Activated CD8-positive, alpha-beta memory T cell treated with anti-CD3 and anti-CD28 coated beads, Interleukin-2, amount 50 U/mL, for 4 hours (primary cell): ENCODE measurements at places on chromosomes 2 and 18.

DNA sequence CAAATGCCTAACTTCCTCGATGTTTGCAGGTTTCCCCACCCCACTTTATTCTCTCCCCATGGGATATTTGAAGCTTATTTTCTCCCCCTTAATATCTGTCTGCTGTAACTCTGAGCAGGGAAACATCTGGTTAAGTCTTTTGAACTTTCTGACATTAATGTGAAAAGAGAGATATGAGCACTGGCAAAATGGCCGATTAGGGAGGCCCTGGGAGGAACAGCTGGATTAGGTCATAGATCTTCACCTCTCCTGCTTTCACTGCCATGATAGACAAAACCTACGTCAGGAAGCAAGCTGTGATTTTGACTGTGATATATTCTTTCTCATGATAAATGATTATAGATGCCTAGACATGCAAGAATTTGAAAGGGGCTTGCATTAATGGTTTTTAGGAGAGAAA is 43.6 kb downstream of the LYPD6B start:
- DNase-seq, result no peak

- DNase-seq, result no peak
These were observed 20.4 kb downstream of the GDF7 start for GRCh38 chr2:20687260-20687832.

DNA sequence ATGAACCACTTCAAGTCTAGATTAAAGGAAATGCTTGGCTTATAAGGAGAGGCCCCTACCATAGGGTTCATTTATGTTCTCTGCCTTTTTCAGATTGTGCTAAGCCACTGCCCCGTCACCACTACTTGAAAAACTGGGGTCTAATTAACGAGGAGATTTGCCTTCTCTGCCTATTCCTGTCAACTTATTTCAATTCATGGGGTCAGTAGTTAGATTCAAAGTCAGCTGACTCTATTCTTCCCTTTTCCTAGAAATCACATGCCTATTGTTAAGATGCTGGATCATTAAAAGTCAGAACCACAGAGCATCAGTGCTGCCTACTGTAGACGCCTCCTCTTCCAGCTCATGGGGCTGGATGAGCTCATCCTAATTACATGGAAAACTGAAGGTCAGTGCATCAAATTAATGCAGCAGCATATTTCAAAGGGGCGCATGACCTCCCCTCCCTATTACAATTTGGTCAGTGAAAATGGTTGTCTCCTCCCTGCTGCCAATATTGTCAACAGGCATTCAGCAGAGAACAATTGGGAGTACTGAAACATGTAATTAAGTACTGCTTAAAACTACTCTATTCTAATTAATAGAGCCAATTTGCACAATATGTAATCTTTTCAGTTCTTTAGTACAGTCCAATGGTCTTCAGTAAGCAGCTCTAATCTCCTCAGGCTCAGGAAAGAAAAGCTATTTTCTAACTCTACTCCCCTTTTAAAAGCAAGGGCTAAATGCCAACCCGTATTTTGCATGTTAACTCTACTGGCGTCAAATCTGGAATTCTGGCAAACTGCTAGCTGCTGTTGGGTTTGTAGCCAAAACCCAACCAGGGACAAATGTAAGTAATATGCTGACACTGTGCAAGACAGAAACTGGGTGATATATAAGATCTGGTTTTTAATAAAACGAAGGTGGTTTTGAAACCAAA is 117.4 kb upstream of the ITGB6 start:
- no peak for DNase-seq

DNA sequence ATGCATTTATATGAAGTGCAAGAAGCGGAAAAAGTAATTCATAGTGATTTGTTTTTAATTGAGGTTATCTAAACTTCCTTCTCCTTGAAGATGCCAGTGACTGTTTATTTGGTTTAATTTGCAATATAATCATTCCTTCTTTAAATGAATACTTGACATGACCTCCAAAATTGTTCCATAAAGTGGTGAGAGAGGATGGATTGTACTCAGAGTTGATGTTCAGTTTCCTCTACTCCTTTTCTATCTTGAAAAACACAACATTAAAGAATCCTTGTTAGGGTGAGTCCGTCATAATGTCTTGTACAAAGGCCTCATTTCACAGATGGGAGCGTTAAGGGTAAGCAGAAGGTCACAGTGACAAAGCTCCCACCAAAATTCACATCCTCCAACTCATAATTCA is 756.1 kb upstream of the KLHL29 start:
- no peak for DNase-seq

GRCh38 chr2:101559551-101559950 is 84.6 kb upstream of the RFX8 start:
- no peak for DNase-seq

DNA sequence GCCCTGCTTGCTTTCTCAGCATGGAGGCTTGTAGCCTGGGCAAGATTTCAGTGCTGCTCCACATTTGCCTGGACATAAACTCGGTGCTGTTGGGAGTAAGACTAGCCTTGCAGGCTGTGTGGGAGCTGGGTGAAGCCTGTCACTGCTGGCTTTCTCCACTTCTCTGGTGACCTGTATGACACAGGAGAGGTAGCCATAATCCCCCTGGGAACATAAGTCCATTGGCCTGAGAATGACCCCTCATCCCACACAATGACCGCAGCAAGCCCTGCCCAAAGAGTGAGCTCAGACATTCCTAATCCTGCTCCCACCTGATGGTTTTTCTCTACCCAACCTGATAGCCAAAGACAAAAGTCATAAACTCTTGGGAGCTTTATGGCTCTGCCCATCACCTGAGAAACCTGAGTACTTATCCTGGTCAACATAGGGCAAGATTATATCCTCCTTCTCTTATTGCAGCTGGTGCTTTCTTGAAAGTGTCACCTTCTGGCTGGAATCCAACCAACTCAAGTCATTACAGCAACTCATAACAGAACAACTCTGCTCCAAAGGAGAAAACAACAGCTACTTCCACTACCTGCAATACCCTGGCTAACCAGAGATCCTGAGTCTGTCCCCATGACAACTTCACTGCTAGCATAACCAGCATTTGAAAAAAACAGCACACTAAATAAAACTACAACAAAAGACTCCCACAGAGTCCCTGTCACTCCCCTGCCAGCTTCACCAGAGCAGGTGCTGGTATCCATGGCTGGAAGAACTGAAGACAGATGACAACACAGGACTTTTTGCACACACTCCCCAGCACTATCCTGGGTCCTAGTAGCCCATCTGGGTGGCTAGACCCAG is 834.4 kb upstream of the DDX18 start:
- no peak for DNase-seq

DNA sequence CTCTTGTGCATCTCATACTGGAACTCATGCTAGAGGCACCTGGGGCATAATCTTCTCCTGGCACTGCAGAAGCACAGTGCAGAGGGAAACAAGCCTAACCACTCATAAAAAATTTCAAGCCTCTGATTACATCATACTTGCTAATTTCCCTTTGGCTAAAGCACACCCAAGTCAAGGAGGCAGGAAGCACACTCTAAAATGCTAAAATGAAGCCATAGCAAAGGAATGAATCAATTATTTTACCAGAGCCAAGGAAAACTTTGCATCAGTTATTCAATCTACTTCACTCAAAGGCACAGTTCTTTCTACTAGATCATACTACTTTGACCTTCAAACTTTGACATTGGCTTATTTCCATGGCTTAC is 79.6 kb upstream of the SPOPL start:
- DNase-seq, result no peak

- no peak for DNase-seq
These were observed 68.5 kb downstream of the ETAA1 start for GRCh38 chr2:67465623-67466022.

GRCh38 chr2:68698567-68699377 is 35.8 kb upstream of the ARHGAP25 start:
- DNase-seq, result no peak

DNA sequence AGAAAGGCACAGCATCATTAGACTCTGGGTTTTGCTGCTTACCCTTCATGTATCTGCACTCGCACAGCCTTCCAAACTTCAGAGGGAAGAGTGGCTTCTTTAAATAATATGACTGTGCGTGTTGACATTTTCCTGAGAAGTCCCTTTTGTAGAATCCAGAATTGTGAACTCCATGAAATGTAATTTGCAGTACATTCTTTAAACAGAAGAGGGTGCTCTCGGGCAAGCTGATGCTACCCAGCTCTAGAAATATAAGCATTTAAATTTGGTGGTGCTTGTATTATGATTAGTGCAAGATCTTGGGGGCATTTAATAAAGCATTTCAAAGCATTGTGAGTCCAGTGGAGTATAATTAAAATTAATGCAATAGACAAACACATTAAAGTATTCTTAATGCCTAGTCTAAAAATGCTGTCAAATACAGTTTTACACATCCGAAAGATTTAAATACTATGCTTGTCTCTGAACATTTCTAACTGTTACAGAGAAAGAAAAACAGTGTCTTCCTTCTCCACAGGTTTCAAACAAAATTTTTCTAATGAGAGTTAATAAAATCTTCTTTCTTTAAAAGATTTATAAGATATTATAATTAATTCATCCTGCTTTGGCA is 17.3 kb upstream of the GTF2A1L start:
- DNase-seq, result no peak

- DNase-seq, result no peak
These were observed 71.1 kb upstream of the HK2 start for GRCh38 chr2:74762789-74763188.

GRCh38 chr2:230795856-230796255 is 68.9 kb upstream of the ITM2C start:
- no peak for DNase-seq

- DNase-seq, result no peak
These were observed 17.6 kb upstream of the PPP4R1 start for GRCh38 chr18:9631814-9632496.

- DNase-seq, result no peak
These were observed 40.5 kb downstream of the LONRF2 start for GRCh38 chr2:100281521-100282438.

DNA sequence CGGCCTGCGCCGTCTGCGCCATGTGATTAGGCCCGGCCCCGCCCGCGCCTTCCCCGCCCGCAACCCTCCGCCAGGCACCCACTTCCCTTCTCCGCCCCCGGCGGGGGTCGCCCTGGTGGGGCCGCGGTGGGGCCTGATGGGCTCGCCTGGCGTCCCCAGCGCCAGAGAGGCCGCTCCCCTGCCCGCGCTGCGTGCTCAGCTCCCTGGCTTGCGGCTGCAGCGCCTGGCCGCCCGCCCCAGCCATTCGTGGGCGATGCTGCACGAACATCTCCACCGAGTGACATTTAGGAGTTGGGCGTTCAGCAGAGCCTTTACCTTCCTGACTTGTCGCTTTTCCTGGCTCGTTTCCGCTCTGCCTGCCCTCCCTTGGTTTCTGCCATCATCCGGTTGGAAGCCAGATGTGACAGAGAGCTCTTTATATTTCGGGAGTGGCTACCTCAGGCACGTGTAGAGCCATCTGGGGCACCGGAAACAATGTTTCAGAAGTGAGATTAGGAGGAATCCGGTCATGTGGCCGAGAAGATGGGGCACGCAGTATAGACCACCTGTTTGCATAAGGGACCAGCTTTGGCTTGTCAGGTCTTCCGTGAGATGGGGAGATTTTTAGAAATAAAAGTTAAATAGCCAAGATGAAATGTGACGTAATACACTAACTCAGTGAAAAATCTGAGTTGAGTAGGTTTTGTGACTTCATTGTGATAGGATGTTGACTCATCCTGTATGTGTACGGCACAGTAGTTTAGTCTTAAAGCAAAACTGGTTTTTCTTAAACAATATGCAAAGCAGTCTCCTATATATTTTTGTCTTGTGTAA is 1.2 kb downstream of the GLS start:
- DNase-seq, result peak; percentile 74

- no peak for DNase-seq
These were observed 52.2 kb upstream of the BCL2L11 start for GRCh38 chr2:111068435-111069058.

GRCh38 chr2:223563462-223563861 is 38.7 kb downstream of the SCG2 start:
- DNase-seq, result no peak

- no peak for DNase-seq
These were observed 343.5 kb upstream of the KLHL29 start for GRCh38 chr2:23041443-23041842.

DNA sequence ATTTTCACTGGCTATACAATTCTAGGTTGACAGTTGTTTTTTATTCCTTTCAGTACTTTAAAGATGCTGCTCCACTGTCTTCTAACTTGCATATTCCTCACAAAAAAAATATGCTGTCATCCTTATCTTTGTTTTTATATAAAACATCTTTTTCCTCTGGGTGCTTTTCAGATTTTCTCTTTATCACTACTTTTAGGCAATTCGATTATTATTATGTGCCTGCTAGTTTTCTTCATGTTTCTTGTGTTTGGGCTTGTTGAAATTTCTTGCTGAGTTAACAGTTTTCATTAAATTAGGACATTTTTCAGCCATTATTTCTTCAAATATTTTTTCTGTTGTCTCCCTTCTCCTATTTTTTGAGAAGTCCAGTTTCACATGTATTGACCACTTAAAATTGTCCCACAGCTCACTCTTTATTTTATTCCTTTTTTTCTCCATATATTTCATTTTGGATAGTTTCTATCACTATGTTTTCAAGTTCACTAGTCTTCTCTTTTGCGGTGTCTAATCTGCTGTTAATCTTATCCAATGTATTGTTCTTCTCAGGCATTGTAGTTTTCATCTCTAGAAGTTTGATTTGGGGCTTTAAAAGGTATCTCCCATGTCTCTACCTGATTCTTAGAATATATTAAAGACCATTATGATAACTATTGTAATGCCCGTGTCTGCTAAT is 205.1 kb upstream of the SIX3 start:
- no peak for DNase-seq

DNA sequence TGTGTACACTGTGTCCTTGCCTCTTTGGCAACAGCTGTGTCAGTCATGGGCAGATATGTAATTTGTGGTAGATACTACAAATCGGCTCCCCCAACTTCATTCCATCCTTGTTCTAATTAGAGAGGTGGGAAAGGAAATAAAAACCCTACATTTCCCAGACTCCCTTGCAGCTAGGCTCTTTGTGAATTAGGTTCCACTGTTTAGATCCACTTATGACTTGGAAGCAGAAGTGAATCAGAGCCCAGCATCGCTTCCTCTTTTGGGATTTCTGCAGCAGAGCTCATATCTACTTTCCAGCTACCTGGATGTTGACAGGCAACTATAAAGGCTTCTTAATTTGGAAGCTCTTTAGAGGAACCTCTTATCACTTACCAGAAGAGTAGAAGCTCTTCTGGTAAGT is 34.1 kb upstream of the NARS1 start:
- no peak for DNase-seq

GRCh38 chr2:17813742-17814473 is 2.4 kb upstream of the MSGN1 start:
- no peak for DNase-seq

GRCh38 chr2:236955521-236956030 is 130.1 kb upstream of the COPS8 start:
- no peak for DNase-seq

GRCh38 chr2:197215748-197216360 is 94.7 kb downstream of the ANKRD44 start:
- DNase-seq, result no peak

DNA sequence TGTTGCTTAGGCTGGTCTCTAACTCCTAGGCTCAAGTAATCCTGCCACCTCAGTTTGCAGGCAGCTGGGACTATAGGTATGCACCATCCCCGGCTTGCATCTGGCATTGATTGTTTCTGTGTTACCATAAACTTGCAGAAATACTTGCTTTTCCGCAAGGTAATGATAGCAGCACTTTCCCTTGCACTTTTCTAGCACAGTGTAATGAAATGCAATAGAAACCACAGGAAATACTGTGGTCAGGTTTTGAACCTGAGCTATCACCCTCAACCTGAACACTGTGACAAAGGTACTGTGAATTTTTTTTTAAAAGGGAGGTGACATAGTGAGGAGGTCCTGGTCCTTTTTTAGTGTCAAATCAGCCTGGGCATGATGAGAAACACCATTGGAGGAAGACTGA is 38.3 kb downstream of the DHRS9 start:
- DNase-seq, result no peak
